ENCODE measurements at places on chromosomes 2 and 18.
A peak's percentile ranks its signal among the peaks of the same experiment; 100 is the strongest.

DNA sequence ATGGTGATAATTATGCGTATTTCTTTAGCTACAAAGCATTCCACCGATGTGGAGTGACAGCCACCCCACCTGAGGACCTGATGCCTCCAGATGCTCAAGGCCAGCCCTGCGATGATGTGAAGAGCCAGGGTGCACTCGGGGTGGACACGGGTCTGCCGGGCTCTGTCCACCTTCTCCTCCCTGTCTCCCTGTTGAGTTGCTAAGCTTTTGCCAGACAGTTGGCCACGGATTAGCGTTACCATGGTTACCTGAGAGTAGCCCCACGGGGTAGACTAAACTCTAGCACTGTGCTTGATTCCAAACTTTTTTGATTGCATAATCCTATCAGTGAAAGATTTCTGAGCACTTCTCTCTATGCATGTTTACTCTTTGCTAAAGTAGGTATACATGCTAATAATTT, 86.2 kb downstream of the SMIM21 start:
- peak; percentile 68 for DNase-seq

GRCh38 chr2:99504844-99505584, 15.2 kb upstream of the REV1 start:
- no peak for DNase-seq

DNA sequence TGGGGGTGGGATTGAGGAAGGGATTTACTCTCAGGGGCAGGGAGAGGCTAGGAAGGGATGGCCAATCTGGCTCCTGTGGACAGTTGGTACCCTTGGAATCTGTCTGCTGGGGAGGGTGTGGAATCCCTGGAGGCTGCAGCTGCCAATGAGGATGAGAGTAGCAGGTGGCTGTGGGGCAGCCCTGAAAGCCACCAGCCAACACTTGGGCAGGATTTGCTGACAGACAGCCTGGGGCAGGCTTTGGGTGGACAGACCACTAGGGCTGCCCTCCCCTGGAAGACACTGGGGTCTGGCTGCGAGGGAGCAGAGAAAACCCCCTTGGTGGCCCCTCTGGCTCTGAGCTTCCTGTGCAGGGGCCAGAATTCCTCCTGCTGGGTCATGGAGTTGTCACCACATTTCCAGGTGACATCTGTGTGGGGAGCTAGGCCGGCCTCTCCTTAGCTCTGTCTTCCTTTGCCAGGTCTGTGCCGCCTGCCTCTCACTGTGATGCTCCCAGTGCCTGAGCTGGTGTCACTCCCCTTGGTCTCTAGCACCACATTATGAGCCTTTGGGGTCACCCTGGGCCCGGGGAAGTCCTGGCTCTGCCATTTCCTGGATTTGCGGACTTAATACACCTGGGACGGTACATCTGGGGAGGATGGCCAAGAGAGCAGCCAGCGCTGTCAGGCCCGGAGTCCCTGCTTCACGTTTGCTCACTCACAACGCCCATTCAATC, 13.4 kb upstream of the ARHGEF4 start:
- DNase-seq = no peak

DNA sequence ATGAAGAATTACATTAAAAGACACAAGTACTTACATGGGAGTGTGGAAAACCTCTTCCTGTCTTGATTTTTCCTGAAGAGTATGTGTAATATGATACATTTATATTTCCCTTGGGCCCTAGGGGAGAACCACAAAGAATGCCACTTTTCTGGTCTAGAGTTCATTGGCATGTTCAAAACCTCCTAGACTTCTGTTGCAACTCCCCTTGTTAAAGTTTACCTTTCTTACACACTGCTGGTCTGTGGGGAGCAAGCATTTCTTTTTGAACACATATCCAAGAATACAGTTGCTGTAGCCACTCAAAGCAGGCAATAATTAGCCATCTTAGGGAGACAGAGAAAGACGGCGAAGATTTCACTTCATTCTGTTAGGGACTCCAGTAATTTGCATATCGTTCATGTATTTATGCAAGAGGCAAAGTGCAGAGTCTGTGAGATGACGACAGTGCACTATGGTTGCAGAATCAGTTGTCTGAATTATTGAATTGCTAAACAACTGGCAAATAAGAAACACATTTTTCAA, 103.5 kb downstream of the NOL4 start:
- DNase-seq = no peak

DNA sequence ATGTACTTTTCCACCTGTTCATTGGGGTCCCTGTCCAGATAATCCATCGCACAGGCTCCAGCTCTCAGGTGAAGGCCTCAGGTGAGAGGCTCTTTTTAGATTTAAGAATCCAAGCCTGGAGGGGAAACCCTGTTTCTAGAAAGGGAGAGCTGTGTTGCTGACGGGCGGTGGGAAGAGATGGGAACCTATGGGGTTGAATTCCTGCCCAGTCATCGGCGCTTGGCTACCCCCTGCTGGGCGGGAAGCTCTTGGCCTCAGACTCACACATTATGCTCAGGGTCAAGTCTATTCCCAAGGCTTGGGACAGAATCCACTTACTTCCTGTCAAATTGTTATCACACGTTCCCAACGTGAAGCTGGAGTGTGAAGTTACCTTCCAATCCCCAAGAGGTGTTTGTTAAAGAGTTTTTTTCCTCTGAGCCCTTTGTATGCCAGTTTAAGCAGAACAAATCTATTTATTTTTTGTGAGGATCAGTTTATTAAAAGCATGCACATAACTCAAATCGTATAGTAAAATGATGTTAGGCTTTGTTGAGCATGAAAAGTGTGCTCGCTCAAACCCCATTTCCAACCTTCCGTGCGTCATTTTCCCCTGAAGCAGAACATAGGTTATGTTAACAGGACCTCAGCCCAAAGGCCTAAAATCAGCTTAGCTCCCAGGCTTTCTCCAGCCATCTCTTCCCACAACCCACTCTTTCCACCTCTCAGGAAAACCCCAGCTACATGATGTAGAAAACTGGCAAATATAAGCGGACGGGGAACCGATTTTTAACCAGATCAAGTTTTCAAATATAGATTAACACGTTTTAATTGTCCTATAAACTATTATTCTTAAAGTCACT, 181.7 kb upstream of the ETAA1 start:
- DNase-seq = peak; percentile 31

- no peak for DNase-seq
These were observed 4.7 kb upstream of the HPCAL1 start for GRCh38 chr2:10297959-10298531.

DNA sequence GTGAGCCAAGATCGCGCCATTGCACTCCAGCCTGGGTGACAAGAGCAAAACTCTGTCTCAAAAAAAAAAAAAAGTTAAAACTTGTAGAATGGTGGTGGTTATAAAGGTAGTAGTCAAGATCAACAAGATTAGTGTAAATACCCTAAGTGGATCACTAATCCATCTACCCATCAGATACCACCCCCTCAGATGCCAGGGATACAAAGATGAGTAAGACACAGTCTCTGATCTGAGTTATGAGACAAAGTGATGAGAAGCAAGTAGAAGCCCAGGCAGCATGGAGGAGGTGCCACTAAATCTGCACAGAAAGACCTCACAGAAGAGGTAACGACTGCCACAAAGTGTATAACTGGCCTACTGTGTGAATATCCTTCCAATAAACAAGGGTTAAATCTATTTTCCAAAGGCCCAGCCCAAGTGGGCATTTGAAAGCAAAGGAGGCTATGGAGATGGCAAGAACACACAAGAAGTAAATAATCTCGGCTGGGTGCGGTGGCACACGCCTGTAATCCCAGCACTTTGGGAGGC, 20.2 kb downstream of the NFE2L2 start:
- no peak for DNase-seq

GRCh38 chr2:18849841-18850578, 260.6 kb upstream of the NT5C1B start:
- no peak for DNase-seq

GRCh38 chr18:28582724-28583123, 405.8 kb upstream of the CDH2 start:
- no peak for DNase-seq

- DNase-seq = peak; percentile 87
These were observed 935 bp upstream of the RAMP1 start for GRCh38 chr2:237858294-237859081.

DNA sequence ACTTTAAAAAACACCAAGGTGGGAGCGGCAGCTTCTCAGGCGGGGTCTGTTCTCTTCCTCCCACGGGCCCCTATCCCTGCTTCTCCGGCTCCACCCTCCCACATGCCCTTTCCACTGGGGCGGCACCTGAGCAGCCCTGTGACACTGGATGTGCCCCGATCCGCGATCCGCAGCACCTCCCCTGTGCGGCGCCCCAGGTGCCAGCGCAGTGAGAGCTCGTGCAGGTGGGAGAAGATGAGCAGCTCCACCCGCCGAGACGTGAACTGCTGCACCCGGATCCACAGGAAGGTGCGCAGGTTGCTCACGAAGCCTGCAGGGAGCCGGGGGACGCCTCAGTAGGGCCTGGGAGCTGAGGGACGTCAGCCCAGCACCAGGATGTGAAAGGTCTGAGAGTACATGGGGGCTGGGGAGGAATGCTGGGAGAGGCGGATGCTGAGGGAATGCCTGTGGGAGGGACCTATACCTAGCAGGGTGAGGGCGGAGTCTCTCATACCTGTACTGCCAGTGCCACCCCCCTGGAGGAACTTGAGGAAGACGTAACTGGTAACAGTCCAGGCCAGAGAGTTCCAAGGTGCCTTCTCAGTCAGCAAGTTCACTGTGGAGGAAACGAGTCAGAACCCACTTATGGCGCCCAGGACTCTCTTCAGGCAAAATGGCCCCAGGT, 2.8 kb downstream of the ABCB6 start:
- no peak for DNase-seq

DNA sequence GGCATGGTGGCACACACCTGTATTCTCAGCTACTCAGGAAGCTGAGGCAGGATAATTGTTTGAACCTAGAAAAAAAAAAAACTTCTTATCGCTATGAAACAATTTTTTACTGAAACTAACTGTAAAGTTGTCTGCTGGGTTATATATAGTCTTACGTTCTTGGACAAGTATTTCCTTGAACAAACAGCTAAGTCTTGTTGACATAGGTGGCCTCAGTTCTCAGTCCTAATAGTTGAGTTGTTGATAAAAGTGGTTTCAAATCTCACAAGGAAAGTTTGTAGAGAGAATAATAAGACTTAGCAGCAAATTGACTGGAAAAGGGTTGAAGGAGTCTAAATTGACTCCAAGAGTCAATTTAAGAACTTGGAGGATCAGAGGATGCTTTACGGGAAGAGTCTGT, 166.5 kb upstream of the KCNJ3 start:
- DNase-seq = no peak

- DNase-seq = no peak
These were observed 64.0 kb downstream of the INPP4A start for GRCh38 chr2:98508709-98509066.

- DNase-seq = no peak
These were observed 387.8 kb downstream of the ZNF521 start for GRCh38 chr18:24964216-24964615.

DNA sequence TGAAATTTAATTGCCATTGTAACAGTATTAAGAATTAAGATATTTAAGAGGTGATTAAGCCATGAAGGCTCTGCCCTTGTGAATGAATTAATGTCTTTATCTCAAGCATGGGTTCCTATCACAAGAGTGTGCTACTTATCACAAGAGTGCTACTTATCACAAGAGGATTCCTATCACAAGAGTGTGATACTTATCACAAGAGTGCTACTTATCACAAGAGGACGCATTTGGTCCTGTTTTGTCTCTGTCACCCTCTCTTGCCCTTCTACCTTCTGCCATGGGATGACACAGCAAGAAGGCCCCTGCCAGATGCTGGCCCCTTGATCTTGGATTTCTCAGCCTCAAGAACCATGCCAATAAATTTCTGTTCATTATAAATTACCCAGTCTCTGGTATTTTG, 13.2 kb upstream of the COL5A2 start:
- no peak for DNase-seq

DNA sequence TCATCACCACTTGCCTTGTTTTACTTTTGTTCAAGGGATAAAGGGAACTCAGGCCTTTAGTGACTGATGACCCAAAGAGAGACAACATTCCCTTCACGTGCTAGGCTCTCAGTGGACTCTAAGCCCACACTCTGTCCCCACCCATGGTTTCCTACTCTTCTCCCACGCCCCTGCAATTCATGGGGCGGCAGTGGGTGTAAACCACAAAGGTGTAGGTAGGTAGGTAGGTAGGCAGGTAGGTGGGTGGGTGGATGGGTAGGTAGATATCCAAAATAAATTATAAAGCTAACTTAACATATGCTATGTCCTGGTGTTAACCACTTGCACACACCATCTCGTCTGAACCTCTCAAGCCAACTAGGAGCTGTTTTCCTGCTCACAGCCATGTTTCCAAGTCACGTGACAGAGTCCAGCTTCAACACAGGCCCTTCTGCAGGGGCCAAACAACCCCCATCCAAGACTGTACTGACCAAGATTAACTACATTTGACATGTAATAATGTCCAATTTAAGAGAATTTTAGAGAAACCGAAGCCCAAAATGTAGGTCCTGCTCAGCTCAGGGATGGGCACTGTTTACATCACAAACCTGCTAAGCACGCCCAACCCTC, 33.7 kb downstream of the DNMT3A start:
- no peak for DNase-seq

- DNase-seq = no peak
These were observed 357.0 kb upstream of the ID2 start for GRCh38 chr2:8324901-8325300.

GRCh38 chr2:176876493-176877103, 336.0 kb upstream of the HNRNPA3 start:
- DNase-seq = no peak

DNA sequence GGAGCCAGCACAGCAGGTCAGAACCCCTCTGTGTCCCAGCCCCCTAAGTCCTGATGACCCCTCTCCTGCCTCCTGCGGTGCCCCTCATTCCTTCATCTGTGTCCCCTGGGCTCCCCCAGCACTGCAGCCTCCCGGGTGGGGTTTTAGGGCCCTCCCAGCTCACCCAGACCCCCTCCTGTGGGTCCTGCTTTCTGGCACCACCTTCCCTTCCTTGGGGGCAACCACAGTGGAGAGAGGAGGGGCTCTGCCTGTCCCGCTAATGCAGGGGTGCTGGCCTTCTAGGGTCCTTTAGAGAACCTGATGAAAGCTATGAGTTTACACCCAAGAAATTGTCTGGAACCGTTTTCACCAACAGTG, 42.7 kb upstream of the ALPP start:
- no peak for DNase-seq

DNA sequence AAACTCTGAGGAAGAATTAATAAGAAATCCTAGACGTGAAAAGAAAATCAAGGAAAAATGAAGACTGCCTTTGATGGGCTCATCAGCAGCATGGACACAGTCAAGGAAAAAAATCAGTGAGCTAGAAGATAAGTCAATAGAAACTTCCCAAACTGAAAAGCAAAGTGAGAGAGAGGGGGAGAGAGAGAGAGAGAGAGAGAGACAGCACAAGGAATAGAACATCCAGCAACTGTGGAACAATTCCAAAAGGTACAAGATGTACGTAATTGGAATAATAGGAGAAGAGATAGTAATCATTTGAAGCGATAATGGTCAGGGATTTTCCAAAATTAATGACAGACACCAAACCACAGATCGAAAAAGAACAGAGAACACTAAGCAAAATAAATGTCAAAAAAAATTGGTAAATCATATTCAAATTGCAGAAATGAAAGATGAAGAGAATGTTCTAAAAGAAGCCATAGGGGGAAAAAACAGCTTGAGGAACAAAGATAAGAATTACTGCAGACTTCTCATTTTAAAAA, 54.5 kb downstream of the TBC1D8 start:
- no peak for DNase-seq

GRCh38 chr2:9637330-9637729, 6.5 kb upstream of the YWHAQ start:
- no peak for DNase-seq

All from H7 (cell line).